Natural killer cell treated with Interleukin-12 subunit alpha and Interleukin-12 subunit beta and Interleukin-15 and Interleukin-18, amount 100 ng/mL, for 72 hours (primary cell): ENCODE measurements at places on chromosomes 5 and 9. TPM values are rescaled to one million over a fixed set of nuclear protein-coding genes. Genes with fewer than 3 reads are reported as not detected.

FIBCD1 gene
- not detected for total RNA-seq

CDKN2B-AS1 gene
- total RNA-seq = 2.0 TPM

PFN3 gene
- total RNA-seq = not detected

MAN1B1 gene
- 55.8 TPM for total RNA-seq

ANKRD31 gene
- total RNA-seq = 0.22 TPM

FUBP3 gene
- total RNA-seq = 43.8 TPM

TMEM250 gene
- 42.3 TPM for total RNA-seq

PCDHGA8 gene
- 0.19 TPM for total RNA-seq

DNA sequence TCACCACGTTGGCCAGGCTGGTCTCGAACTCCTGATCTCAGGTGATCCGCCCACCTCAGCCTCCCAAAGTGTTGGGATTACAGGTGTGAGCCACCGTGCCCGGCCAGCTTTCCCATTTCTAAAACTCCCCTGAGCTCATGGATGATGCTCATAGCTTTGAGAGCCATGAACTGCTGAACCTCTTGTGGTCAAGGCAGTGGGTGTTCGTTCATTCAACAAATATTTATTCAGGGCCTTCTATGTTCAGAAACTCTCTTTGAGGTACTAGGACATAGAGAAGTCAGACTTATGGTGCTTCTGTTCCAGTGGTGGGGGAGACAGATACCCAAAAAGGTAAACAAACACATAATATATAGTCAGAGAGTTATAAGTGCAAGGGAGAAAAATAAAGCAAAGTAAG, 2.7 kb downstream of the BSPRY start:
- DNase-seq = no peak

- no peak for DNase-seq
Observed at GRCh38 chr9:94563548-94563947, 8.7 kb downstream of the PCAT7 start.

- DNase-seq = no peak
Observed at GRCh38 chr5:172956936-172957335, 2.3 kb upstream of the RPL26L1 start.

DNA sequence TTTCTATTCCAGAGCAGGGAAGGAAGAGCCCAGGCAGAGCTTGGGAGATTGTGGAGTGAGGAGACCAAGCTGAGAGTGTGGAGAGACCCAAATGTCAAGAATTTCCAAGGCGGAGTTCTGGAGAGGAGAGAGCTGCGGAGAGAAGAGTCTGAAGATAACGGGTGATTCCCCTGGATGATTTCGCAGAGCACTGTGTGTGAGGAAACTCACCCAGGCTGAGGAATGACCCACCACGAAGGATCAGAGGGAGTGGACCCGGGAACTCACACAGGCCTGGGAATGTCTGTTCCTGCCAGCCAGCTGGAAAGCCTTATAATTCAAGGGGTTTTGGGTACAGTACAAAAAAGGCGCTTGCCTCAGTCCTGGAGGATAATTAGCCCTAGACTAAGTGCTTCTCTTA, 94.2 kb downstream of the WNK2 start:
- no peak for DNase-seq

- no peak for DNase-seq
Observed at GRCh38 chr5:17118631-17119030, 98.8 kb upstream of the BASP1 start.

- DNase-seq = no peak
Observed at GRCh38 chr5:119385536-119386128, 29.8 kb downstream of the TNFAIP8 start.

DNA sequence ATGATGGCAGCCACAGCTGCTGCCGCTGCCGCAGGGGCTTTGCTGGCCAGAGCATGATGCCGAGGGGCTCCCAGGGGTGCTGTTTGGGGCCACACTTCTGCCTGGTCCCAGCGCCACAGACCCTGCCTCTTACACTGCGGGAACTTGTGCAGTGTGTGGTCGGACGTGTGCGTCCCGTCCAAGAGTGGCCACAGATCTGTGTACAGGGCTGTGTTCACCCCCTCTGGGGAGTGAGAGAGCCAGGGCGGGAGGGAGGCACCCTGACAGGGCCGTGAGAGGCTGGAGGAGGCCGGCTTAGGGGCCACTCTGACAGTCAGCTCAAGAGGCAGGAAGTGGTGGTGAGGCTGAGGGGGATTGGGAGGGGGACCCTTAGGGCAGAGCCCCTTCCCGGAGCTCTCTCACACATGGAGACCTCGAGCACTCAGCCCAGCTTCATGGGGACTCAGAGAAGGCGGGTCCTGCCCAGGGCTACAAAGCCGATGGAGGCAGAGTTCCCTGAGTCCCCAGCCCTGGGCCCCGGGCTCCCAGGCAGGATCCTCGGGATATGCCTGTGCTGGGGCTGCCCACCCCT, 13.1 kb upstream of the CARD19 start:
- DNase-seq = peak; percentile 57

DNA sequence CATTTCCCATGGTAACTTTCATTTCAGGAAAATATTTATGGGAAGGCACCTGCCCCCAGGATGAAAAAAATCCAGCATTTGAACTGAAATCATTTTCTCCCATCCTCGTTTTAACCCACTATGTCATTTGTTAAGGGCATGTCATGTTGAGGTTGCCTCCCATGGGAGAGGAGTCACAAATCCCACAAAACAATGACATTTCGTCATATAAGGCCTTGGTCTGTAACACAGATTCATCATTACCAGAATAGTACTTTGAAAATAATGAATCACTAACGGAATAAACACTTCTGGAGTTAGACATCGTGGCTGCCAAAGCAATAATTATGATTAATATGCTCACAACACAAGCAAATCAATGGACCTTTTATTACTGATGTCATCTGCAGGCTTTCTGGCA, 274.1 kb downstream of the NDUFS4 start:
- no peak for DNase-seq

- DNase-seq = no peak
Observed at GRCh38 chr5:125210242-125210947, 464.0 kb upstream of the ZNF608 start.

- no peak for DNase-seq
Observed at GRCh38 chr5:119578937-119579336, 50.4 kb upstream of the FAM170A start.

DNA sequence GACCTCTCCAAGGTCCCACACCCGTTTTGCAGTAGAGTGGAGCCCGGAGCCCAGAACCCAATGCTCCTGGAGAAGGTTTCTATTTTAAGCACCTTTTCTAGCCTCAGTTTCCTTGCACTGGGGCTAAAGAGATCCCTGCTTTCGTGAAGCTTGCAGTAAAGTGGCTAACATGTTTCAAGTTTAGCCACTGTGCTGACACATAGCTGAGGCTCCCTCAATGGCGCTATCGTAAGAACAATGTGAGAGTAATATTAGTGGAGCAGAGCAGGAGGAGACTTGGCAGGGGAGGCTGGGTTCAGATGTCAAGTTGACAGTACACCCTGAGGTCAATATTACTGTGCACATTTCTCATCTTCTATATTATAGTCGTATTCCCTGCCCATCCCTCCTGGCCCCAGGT, 7.9 kb downstream of the CTXN3 start:
- DNase-seq = no peak

DNA sequence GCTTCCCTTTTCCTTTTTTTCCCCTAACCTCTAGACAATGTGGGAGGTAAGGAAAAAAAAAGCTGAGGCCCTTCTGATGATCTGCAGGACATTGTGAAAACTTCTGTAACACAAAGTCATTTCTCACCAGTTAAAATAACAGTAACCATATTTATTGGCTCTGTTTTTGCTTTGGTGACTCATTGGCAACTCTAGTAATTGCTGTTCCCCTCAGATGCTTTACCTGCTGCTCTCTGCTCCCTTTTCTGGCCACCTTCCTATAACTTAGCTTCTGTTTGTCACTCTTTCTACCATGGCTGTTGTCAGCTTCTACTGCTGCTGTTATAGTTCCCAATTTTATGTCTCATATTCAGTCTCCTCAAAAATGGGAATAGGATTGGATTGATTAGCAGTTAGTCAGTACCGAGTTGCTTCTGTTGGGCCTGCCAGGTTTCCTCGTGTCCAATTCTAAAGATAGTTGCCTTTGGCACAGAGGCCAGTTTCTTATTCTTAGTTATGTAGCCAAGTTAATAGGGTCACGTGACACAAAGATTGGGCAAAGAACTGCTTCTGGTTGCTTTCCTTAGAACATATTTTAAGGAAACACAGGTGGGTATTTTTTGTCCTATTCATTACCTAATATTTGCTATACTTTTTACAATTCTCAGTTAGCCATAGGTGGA, 16.8 kb downstream of the SCAMP1 start:
- DNase-seq = no peak

GRCh38 chr9:132426639-132427414, 16.8 kb downstream of the CFAP77 start:
- no peak for DNase-seq

- no peak for DNase-seq
Observed at GRCh38 chr5:125564317-125564975, 818.0 kb upstream of the ZNF608 start.

GRCh38 chr5:177592010-177592834, at the start of gene TMED9:
Gene TMED9, plus strand, starts transcription at chr5:177592203. Its CDS starts 12 bp downstream, at chr5:177592215.
- DNase-seq = peak; percentile 93

DNA sequence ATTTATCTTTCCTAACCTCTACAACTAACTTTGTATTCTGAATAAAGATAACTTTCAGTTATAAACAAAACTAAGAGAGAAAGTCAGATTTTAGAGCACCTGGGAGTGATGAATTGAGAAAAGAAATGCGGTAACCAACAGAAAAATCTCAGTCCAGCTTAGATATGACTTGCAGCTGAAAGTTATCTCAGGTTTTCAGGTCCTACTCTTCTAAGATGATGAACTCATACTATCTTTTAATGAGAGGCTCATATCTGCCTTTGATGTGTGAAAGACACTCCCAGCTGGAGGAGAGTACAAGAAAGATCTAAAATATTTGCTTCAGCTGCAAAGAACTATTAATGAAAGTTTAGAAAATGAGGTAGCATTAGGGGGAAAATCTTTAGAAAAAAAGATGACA, 190.5 kb downstream of the DENND1A start:
- no peak for DNase-seq

- DNase-seq = no peak
Observed at GRCh38 chr9:17926246-17926645, 347.4 kb downstream of the SH3GL2 start.

DNA sequence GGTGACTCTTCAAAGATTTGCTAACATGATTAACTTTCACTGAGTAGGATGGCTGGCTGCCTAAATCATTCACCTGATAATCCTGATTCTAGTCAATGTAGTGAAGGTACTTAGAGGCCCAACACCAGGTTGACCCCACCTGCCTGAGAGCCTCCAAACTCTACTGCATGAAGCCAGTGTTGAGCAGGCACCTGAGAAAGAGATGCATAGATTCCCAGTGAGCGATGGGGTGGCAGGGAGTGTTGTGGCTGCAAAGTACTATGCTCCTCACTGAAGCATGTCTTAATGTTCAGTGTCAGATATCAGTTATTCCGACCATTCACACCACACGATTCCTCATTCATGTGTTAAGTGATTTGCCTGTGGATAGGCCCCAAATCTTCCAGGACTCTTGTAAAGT, 804.4 kb downstream of the TLE4 start:
- no peak for DNase-seq

DNA sequence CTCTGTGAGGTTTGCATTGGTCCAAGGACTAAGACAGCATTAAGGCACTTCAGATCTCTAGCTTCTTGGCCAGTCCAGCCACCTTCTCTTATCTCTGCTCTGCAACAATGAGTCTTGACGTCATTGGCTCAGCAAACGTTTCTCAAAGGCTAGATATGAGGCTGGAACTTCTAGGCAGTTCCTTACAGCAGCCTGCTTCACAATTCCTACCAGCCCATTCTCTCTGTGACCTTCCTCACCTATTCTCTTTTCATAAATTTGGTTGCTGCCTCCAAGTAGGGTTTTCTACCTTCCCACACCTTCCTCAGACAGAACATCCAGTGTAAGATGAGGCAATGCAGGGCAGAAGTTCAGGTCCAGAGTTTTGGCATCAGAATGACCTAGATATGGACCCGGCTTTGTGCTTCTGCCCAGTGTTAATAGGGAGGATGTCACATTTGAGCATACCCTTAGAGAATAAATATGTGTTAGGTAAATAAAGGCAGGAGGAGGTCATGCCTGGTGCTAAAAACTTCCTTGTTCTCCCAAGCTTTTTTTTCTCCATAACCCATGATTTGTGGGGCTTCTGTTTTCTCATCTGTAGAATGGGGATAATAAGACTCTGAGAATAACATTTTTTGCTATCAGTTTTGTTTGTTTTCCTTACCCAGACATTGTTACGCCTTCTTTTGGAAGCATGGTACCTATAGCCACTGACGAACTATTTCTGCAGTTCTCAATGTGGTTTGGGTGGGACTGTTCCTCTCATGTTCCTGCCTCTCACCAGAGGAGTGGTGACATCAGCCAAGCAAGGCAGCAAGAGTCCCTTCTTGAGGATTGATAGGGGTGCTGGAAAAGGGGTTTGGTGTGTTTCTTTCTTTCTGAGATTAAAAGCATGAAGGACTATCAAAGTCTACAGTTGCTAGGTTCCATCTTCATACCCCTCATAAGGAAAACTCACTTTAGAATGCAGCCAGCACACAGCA, 220.6 kb upstream of the TRIM32 start:
- DNase-seq = no peak

DNA sequence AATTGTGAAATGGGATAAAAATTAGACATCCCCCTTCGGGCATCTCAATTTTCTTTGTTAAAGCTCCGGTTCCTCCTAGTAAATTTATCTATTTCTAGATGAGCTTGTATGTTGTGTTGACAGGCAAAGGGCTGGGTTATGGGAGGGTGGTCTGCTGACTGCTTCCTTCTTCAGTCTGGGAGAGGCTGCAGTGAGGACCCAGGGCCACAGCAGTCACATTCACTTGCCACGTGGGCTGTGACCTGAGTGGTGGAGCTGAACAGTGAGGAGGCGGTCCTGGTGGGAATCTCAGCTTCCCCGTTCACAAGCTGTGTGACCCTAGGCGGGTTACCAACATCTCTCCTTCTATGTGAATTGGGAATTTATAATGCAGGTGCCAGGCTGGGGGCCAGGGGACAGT, 57.5 kb upstream of the RXRA start:
- DNase-seq = no peak

- DNase-seq = no peak
Observed at GRCh38 chr5:175478008-175478383, 364 bp upstream of the SFXN1 start.

DNA sequence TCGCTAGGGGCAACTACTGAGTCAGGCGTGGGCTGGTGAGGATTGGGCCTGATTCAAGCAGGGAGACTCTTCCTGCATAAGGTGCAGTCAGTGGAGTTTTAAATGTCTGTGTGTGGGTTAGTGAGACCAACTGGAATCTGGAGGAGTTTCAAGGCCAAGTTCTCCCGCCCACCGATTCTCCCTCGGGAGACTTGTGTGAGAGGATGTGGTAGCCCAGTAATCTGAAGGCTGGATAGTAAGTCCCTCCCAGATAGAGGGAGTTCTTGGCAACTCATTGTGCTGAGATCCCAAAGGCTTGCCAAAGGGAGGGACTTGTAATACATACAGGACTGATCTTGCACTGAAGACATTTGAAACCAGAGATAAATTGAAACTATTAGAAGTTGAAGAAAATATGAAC, 51.8 kb downstream of the WDR36 start:
- no peak for DNase-seq

GRCh38 chr5:180839227-180839626, 21.8 kb downstream of the ZFP62 start:
- DNase-seq = no peak
